ENCODE measurements at places on chromosomes 7 and 10. TPM values are rescaled to one million over a fixed set of nuclear protein-coding genes. Genes with fewer than 3 reads are reported as not detected.

DNA sequence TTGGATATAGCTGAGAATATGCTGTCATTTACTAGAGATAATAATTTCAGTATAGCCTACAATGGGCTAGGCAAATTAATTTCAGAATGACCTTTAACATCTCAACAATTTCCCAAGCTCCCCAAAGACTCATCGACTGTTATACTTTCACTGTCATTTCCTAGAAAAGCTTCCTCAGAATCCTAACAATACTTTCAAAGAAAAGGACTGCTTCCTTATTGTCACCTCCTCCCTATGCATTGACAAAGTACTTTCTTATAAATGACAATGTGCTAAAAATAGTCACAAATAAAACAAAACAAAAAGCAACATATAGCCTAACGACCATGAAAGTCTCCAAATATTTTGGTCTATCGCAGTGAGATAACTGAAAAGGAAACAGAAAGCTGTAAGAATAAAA, 272.6 kb downstream of the ELMO1 start:
- no peak for DNase-seq

DNA sequence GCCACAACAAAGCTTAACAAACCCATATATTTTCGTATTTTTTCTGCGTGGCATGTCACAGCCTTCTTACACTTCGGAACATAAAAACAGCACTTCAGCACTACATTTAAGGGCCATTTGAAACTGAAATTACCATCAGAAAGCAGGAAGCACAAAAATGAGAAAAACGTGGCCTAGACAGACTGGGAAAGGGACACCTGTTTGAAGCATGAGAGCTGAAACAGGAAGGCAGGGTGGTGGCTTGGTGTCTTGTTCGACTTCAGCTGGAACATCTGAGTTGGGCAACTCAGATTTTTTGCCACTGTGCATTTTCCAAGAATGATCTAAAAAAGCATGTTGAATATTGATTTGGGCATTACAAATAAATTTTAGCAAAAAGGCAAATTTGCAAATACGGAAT, 243.2 kb downstream of the ELMO1 start:
- no peak for DNase-seq

DNA sequence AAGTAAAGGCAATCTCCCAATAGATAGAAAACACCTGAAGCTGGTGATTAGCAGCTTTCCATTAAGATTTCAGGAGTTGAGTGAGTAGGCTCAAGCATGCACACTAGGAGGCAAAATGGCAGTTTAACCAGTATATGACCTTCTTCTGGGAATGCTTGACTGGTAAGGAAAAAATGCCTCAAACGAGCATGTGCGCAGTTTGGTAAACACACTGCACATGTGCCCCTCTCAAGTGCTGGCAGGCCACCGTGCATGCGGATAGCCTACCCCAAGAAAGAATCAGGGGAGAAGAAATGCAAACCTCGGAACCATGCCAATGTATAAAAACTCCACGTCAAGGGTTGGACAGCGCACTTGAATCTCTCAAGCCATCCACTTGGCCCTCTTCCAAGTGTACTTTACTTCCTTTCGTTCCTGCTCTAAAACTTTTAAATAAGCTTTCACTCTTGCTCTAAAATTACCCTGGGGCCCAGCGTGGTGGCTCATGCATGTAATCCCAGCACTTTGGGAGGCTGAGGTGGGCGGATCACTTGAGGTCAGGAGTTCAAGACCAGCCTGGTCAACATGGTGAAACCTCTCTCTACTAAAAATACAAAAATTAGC, 98.8 kb upstream of the CDK1 start:
- no peak for DNase-seq

- peak; percentile 87 for DNase-seq
These were observed 15.2 kb upstream of the PPP2R2D start for GRCh38 chr10:131885391-131886165.

- DNase-seq: no peak
These were observed 159.9 kb downstream of the CAMK1D start for GRCh38 chr10:12509016-12509793.

Gene FAM25A
- total RNA-seq: not detected

DNA sequence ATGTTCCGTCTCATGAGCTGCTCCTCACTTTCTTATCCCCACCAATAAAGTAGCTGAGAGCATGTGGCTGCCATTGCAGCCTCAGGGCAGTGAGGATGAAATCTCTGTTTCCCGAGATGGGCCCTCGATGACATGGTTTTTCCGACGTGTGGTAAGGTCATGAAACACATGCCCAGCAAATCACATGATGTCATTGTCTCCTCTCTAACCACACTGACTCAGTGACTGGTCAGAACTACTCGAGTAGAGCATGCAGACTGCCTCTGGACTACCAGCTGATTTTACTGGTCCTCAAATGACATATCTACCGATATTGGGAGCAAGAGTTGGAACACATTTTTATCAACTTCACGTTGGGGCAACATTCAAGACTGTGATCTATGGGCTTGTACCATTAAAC, 786.1 kb downstream of the CNTNAP2 start:
- no peak for DNase-seq

DNA sequence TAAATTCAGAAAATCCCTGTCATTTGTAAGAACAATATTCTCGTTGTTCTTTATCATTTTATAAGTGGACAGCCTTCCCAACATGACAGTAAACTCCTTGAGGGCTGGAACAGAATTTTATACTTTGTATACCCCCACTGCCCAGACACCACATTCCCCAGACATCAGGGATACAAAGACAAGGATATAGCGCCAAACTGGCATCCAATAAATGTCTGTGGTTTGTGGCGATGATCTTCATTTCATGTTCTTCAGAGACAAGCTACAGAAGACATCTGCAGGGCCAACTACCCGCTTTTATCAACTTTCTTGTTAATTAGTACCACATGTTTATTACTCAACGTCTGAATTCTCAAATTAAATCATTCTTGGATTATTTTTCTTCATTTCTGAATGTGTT, 155.9 kb downstream of the ATE1 start:
- DNase-seq: no peak

DNA sequence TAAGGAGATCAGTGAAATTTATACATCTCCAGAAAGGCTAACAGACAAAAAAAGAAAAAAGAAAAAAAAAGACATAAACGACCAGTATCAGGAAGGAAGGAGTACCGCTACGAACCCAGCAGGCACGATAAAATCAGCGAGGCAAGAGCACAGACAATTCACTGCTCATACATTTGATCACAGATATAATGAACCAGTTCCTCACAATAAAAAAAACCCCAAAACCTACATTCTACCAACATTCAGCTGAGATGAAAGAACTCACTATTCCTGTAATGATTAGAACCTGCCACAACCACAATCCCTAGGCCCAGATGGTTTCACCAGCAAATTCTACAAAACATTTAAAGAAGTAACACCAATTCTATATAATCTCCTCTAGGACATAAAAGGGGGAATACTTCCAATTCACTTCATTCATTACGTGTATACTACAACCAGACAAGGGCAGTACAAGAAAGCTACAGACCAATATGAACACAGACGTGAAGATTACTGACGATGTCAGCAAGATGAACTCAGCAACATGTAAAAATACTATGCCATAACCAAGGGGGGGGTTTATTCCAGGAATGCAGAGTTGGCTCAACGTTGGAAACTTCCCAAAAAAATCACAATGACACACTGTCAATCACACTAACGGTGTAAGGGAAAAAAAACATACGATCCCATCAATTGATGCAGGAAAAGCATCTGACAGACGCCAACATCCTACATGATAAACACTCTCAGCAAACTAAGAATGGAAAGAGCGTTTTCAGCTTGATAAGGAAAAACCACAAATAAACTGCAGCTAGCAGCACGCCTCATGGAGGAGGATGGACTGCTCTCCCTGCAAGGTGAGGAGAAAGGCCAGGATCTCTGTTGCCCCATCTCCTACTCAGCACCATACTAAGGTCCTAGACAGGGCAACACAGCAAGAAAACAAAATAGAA, 256.2 kb downstream of the ELFN1 start:
- no peak for DNase-seq

- no peak for DNase-seq
These were observed 125.4 kb downstream of the AUTS2 start for GRCh38 chr7:69723663-69724062.

Gene NEUROG3
- total RNA-seq: 1.2 TPM

Gene ENKUR
- not detected for total RNA-seq

- no peak for DNase-seq
These were observed 2.0 kb downstream of the SOSTDC1 start for GRCh38 chr7:16463520-16463919.

DNA sequence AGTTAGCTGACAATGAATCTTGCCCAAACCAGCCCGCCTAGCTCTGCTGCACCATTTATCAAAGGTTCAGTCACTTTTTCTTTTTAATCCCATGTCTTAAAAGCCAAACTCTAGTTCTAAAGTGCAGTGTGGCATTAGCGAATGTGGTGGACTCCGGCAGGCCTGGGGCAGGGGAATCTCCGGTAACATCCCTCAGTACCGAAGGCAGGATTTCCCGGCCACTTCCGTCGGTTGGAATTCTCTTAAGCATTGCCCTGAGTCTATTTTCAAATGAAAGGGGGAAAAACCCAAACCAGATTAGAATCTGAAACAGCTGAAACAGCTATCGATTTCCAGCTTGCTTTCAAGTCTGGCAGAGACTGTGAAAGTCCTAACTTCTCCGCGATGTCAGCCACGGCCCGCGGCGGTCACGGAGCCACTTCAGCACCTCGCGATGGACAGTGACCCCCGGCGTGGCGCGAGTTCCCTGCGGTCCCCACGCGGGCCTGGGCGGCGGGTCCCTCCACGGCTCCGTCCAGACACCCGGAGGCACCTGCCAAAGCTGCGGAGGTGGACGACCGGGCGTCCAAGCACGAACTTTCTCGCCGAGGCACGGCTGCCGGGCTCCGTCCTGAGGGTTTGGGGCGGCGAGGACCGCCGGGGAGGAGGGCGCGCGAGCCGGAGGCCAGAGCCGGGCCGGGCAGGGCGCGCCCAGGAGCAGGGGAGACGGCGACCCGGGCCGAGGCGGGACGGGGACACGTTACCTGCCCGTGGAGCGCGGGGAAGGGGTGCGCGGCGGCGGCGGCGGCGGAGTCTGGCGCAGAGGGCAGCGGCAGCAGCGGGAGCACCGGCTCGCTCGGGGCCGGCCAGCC, 745 bp downstream of the TCERG1L start:
- no peak for DNase-seq

DNA sequence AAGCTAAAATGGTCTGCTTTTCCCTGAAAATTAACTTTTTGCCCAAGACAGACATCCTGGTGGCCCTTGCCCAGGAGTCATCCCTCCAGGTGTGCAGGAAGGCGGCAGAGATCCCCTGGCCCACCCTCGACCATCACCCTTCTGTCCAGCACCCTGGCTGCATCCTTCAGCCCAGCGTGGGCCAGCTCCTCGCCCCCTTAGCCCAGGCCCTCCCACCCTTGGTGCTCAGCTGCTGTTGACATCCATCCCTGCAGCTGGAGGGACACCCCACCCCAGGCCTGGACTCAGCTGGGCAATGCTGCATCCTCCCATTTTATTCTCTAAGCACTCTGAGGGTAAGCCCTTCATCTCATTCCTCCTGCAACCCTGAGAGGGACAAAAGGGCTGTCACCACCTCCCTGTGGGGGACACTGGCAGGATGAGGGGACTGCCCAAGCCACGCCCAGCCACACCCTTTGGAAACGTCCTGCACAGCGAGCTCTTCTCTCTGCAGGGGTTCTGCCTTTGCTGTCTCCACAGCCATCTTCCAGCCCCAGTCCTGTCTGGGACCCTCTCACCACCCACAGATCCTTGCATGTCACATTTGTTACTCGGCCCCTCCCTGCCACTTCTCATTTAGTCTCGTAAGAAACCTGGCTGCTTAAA, 30.7 kb downstream of the EN2 start:
- no peak for DNase-seq

- DNase-seq: no peak
These were observed 217.8 kb upstream of the HPS1 start for GRCh38 chr10:98664329-98665042.

DNA sequence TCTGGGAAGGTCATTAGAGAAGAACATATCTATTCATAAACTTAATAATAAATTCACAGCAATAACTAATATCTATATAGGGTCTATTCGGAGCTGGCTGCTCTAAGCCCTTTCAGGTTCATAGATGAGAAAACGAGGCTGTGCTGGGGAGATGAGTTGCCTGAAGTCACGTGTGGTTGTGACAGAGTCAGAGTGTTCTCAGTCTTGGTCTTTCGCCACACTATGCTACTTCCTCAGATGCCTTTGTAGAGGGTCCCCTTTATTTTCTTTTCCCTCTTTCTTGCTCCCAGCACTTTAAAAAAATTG, 43.7 kb upstream of the FAM180A start:
- DNase-seq: no peak

GRCh38 chr10:22629126-22629525, 85.3 kb downstream of the PIP4K2A start:
- no peak for DNase-seq

Gene CACNB2
- total RNA-seq: 52.7 TPM

- DNase-seq: peak; percentile 72
These were observed 12.3 kb downstream of the KLF14 start for GRCh38 chr7:130721486-130722277.

- DNase-seq: no peak
These were observed 8.1 kb upstream of the CROT start for GRCh38 chr7:87337331-87337730.

DNA sequence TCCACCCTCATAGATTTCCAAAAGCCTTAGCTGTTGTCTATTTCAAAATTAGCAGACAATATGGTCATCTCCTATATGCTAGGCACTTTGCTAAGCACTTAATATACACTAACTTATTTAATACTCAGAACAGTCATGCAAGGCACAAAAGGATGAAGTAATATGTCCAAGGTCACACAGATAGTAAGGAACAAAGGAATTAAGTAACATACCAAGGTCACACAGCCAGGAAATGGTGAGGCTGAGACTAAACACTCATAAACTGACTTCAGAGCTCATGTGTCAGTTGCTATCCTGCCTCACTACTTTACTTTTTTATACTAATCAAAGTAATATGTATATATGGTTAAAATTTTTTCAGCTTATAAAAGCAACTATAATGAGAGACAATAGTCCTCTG, 23.6 kb upstream of the HIBADH start:
- DNase-seq: no peak

Measured in Peyer's patch (tissue), 4 donors.